Right lung (tissue), 10 donors: ENCODE measurements at places on chromosomes 1 and 21.

DNA sequence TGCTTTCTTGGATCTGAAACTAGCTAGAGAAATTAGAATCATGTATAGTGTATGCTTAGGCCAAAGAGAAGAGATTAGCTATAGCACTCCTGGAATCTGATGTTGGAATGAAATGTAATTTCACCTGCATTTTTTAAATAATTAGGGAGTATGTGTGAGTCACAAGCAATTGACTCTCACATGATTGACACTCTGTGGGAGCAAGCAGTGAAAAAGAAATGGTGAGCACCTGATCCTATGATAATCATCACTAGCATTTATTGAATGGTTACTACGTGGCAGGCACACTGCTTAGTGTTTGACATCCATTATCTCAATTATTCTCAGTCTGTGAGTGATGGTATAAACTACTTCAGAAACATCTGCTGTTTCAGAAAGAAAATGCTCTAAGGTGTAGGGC lies 176.6 kb downstream of the NRIP1 start:
- no peak for DNase-seq

GRCh38 chr1:241917487-241917886 lies 40.1 kb upstream of the BECN2 start:
- no peak for DNase-seq

- DNase-seq = no peak
Measured at GRCh38 chr1:224525411-224526040, 90.6 kb upstream of the CNIH3 start.

- no peak for DNase-seq
Measured at GRCh38 chr1:183914276-183914675, 109.4 kb downstream of the RGL1 start.

DNA sequence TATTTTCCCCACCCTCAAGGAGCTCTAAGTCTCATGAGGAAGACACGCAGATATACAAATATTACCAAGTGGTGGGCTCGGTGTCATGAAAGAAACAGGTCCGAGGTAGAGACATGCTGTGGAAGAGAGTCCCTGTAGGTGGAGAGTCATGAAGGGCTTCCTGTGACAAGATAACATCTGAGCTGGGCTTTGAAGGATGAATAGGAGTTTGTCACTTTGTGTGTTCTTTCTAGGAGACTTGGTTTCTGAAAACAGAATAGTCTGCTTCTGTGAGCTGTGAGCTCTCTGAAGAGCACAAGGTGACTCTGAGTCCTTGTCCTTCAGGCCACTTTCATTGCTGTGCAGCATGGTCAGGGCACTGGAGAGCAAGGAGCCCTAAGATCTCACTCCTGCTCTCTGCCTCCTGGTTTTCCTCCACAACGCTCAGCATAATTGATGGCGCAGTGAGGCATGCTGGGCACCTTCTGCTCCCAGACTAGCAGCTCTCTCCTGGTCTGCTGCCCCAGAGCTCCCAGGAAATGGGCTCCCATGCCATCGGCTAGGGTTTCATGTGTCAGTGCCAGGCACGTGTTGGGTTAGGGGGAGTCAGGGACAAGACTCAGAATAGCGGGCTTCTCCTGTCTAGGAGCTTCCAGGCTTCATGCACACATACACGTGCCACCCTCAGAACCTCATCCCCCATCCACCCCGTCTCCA lies 209.9 kb upstream of the CSF3R start:
- no peak for DNase-seq

GRCh38 chr1:193654951-193655735 lies 468.7 kb upstream of the B3GALT2 start:
- DNase-seq = no peak

- DNase-seq = no peak
Measured at GRCh38 chr1:47178020-47178419, 11.8 kb downstream of the PDZK1IP1 start.

DNA sequence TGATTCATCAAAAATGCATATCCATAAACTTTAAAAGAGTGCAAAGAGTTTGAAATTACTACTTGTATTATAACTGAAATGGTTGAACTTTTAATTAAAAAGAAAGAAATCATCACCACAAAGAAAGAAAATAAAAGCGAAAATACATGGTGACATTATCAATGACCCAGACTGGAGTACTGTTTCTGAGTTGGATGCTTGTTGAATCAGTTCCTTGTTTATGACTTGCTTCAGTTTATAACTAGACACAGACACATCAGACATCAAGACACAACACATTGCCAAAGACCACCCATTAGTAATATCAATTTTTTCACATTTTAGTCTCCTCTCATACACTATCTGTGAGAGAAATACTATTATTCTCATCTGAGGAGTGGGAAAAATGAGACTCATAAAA lies 293.0 kb downstream of the MRPL39 start:
- DNase-seq = no peak

GRCh38 chr1:98903726-98904125 lies 100.9 kb downstream of the PLPPR5 start:
- no peak for DNase-seq

GRCh38 chr1:23611601-23612327 lies 52.5 kb upstream of the ID3 start:
- no peak for DNase-seq

DNA sequence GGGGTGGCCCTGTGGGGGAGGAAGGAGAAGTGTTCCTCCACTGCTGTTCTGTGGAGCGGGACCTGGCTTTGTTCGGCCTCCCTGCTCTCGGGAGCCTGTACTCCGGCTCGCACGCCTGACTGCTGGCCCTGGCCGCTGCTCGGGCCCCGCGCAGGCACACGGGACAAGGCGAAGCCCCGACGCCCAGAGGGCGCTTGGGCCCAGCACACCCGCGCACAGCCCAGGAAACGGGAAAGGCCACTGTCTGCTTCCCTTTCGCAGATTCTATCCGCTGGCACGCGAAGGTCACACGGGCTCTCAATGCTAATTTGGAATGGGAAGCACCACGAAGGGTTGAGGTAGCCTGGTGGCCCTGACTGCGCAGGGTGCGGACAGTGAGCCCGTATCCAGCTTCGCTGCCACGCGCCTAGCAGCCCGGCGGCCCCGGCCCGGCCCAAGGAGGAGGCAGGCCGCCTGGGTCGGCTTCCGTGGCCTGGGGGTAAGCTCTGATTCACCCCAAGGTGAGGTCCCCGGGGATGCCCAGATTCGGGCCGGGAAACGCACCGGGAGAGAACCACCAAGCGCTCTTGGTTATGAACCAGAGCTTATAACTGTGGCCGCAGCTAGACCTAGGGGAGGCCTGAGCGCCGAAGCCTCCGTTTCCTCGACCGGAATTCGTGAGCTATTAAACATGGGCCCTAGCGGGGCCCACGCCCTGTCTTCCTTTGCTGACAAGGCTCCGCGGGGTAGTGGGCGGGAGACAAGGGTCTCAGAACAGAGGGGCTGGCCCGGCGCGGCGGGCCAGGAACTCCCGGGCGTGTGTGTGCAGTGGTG lies 19.7 kb upstream of the TBX15 start:
- no peak for DNase-seq

GRCh38 chr1:67294836-67295617 lies 12.6 kb upstream of the IL12RB2 start:
- no peak for DNase-seq

DNA sequence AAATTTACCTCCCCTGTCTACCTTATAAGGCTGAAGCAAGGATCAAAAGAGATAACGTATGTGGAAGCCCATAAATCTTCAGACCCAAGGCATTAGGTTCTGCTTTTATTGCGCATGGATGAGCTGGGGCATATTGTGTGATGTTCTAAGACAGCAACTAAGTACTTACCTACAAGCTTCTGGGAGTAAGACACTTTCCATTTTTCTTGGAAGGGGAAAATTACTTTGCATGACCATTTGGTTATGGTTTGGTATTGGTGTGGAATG lies 21.1 kb downstream of the LMOD1 start:
- no peak for DNase-seq

DNA sequence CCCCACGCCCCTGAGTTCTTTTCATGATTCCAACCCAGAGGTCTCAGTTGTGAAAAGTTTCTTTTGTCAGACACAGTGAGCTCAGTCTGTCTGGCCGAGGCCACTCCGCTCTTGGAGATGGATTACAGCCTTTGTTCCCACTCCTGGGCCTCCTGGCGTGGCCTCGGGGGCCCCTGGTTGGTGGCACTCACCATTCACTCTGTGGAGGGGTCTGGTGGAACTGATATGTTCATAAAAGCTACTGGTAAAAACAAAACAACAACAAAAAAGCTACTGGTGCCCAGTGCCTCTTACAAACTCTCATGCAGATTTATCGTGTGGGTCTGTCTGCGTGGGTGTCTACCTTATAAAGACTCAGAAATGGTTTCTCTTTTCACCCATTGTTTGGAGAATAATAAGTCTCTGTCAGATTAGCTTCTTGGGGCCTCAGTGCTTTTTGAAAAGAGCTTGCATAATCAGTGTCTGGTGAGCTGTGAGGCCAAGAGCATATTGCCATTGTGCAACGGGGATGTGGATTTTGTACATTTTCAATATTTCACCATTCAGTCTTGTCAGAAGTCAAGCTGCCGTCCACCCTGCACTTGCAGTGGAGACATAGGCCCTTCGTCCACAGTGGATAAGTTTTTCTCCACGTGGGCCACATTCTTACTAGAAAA lies 86.7 kb downstream of the GALNT2 start:
- peak; percentile 63 for DNase-seq

- peak; percentile 21 for DNase-seq
Measured at GRCh38 chr1:235649368-235650163, at the start of gene GNG4. TSS of gene GNG4 (minus strand) at chr1:235649784. CDS start at chr1:235583838, 65,946 bp downstream.

- DNase-seq = no peak
Measured at GRCh38 chr21:35134309-35134708, 85.2 kb upstream of the RUNX1 start.

DNA sequence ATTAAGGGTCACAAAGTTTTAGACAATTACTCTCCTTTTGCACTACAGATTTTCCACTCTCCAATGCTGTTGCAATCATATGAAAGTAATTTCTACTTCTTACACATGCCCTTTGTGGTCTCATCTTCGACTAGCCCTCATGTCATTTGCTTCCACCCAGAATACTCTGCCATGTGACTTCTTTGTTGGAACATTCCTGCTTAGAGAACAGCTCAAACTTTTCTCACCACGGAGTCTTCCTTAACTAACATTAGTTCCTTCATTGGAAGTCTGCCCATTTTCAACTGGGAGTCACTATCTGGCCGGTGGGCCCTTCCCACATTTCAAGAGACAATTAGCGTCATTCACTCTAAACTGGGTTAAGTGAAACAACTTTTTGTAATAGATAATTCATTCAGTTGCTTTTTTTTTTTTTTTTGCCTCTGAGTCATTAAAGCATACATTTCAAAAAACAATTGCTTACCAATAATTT lies 142.6 kb upstream of the PALMD start:
- no peak for DNase-seq

- peak; percentile 24 for DNase-seq
Measured at GRCh38 chr1:65431111-65431705, 10.7 kb downstream of the LEPR start.

DNA sequence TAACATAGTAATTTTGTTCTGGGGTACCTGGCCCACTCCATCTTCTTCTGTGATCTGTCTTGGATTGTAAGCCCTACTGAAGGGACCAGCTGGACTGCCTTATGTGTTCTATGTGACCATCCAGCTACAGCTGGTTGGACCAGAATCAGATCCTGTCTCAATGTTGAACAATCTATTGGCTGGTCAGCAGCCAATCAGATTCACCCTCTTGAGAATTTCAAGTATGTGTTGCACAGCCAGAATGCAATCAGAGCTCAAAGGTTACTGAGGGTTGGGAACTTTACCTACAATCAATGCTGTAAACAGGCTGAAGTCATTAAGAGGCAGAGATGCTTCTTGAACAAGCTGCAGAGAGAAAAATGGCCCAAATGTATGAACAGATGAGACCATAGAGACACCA lies 61.9 kb downstream of the KCNC4 start:
- no peak for DNase-seq

- DNase-seq = no peak
Measured at GRCh38 chr1:31548534-31548906, 27.8 kb upstream of the TINAGL1 start.

GRCh38 chr1:31620631-31621497 lies 3.4 kb downstream of the HCRTR1 start:
- no peak for DNase-seq

- DNase-seq = no peak
Measured at GRCh38 chr1:171814692-171815091, 26.6 kb upstream of the DNM3 start.

GRCh38 chr1:205240118-205240517 lies 12.4 kb downstream of the TMCC2 start:
- DNase-seq = peak; percentile 79

DNA sequence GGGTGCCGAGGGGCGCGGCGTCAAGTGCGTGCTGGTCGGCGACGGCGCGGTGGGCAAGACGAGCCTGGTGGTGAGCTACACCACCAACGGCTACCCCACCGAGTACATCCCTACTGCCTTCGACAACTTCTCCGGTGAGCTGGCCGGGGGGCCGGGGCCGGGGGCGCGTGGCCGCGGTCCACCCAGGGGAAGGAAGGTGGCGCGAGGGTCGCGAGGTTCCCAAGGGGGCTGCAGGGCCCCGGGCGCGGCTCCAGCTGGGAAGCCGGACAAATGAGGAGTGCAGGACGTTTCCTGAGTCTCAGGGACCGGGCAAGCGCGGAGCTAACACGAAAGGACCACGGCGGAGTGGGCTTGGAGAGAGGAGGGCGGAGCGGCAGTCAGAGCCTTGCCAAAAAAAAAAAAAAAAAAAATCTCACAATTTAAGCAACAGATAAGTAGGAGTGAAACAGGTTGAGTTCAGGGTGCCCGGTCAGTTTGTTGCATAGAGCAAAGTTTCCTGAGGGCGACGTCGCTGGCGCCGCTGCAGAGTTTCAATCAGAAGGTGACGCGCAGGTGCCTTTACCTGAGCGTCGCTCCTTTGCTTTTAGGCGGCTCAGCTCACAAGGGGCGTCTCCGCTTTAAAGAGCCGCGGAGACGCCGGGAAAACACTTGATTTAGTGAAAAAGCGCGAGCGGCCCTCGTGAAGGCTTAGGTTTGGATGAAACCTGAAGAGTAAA lies 750 bp downstream of the RHOU start:
- DNase-seq = no peak

GRCh38 chr1:226632169-226632879 lies 83.8 kb downstream of the STUM start:
- no peak for DNase-seq

DNA sequence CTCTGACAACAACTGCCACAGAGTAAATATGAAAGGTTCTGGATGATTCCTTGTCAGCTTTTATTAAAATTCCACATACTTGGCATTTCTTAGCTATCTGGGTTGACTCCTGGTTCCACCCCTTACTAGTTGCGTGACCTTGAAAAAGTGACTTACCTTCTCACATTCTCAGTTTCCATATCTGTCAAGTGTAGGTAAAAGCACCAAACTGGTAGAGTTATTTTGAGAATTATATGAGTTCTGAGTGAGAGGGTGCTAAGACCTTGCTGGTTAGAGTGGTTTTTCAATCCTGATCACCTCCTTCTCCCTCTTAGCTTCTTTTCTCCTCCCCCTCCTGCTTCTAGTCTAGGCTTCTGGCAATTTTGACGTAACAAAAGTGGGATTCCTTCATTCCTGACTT lies 83.4 kb upstream of the ABCD3 start:
- DNase-seq = no peak

DNA sequence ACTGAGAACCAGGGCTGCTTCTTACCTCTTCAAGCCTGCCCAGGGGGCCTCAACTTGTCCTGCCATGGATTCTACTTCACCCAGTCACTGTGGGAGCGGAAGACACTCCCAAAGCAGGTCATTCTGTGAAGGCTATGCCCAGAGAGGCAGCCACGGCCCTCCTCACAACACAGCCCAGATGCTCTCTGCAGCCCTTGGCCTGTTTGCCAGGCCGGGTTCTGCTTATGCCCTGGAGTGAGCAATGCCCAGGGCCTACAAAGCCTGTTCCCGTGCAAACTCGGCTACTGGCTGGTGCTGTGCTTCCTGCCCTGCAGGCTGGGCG lies 33.8 kb upstream of the SLC30A1 start:
- no peak for DNase-seq

GRCh38 chr21:35273333-35273732 lies 224.2 kb upstream of the RUNX1 start:
- no peak for DNase-seq
